ENCODE measurements at places on chromosomes 3 and 15. TPM values are rescaled to one million over a fixed set of nuclear protein-coding genes. Genes with fewer than 3 reads are reported as not detected.

DLG1 gene
- polyA plus RNA-seq: 15.9 TPM

CHRFAM7A gene
- 0.33 TPM for polyA plus RNA-seq

IDH2 gene
- polyA plus RNA-seq: 55.7 TPM

CYP1A2 gene
- not detected for polyA plus RNA-seq

LRRIQ4 gene
- polyA plus RNA-seq: not detected

C2CD4B gene
- 25.1 TPM for polyA plus RNA-seq

ZIC1 gene
- polyA plus RNA-seq: not detected

CBLB gene
- 9.5 TPM for polyA plus RNA-seq

ANKUB1 gene
- polyA plus RNA-seq: not detected

CHCHD6 gene
- 10.9 TPM for polyA plus RNA-seq

ADGRG7 gene
- not detected for polyA plus RNA-seq

GOLGA8S gene
- polyA plus RNA-seq: 0.21 TPM

TMEM89 gene
- polyA plus RNA-seq: not detected

ROPN1 gene
- not detected for polyA plus RNA-seq

CIB2 gene
- 3.3 TPM for polyA plus RNA-seq

PIGZ gene
- polyA plus RNA-seq: 3.8 TPM

IL17RB gene
- polyA plus RNA-seq: 15.5 TPM

LIPH gene
- polyA plus RNA-seq: 4.6 TPM

SAMD7 gene
- polyA plus RNA-seq: not detected

HIGD2B gene
- not detected for polyA plus RNA-seq

P2RY14 gene
- polyA plus RNA-seq: 0.47 TPM

MOBP gene
- polyA plus RNA-seq: not detected

TRPM1 gene
- not detected for polyA plus RNA-seq

DNAJA4 gene
- 5.7 TPM for polyA plus RNA-seq

SENP8 gene
- polyA plus RNA-seq: 0.49 TPM

BLOC1S6 gene
- polyA plus RNA-seq: 8.4 TPM

TMCO5A gene
- polyA plus RNA-seq: not detected

AVEN gene
- polyA plus RNA-seq: 5.9 TPM

SERPINI1 gene
- polyA plus RNA-seq: 23.2 TPM

RGMA gene
- 6.0 TPM for polyA plus RNA-seq

GOLGA8H gene
- polyA plus RNA-seq: 0.33 TPM

STT3B gene
- 23.7 TPM for polyA plus RNA-seq

NR2E3 gene
- polyA plus RNA-seq: 0.80 TPM

RAB6B gene
- 3.1 TPM for polyA plus RNA-seq

ZPLD1 gene
- polyA plus RNA-seq: 0.08 TPM

GOLGA8M gene
- polyA plus RNA-seq: 0.80 TPM

KCNAB1 gene
- 4.9 TPM for polyA plus RNA-seq

ARGFX gene
- not detected for polyA plus RNA-seq

CKMT1A gene
- polyA plus RNA-seq: 6.7 TPM

TICRR gene
- 0.04 TPM for polyA plus RNA-seq

ZNF592 gene
- 9.1 TPM for polyA plus RNA-seq

UBAP1L gene
- 7.9 TPM for polyA plus RNA-seq

VEPH1 gene
- polyA plus RNA-seq: 12.2 TPM

TRANK1 gene
- 1.7 TPM for polyA plus RNA-seq

KNG1 gene
- polyA plus RNA-seq: 0.14 TPM

UBA7 gene
- 72.9 TPM for polyA plus RNA-seq

CCDC9B gene
- 72.3 TPM for polyA plus RNA-seq

NEDD4 gene
- 1.4 TPM for polyA plus RNA-seq

CPNE9 gene
- polyA plus RNA-seq: 0.85 TPM

FBXO45 gene
- 1.2 TPM for polyA plus RNA-seq

CHAC1 gene
- polyA plus RNA-seq: 6.1 TPM

NSMCE3 gene
- 5.2 TPM for polyA plus RNA-seq

ATP2B2 gene
- polyA plus RNA-seq: 0.26 TPM

CCDC32 gene
- 14.3 TPM for polyA plus RNA-seq

PLA2G4E gene
- not detected for polyA plus RNA-seq

TTC23 gene
- polyA plus RNA-seq: 5.5 TPM

AADACL2 gene
- polyA plus RNA-seq: not detected
